ENCODE measurements at places on chromosomes 2 and 18.

DNA sequence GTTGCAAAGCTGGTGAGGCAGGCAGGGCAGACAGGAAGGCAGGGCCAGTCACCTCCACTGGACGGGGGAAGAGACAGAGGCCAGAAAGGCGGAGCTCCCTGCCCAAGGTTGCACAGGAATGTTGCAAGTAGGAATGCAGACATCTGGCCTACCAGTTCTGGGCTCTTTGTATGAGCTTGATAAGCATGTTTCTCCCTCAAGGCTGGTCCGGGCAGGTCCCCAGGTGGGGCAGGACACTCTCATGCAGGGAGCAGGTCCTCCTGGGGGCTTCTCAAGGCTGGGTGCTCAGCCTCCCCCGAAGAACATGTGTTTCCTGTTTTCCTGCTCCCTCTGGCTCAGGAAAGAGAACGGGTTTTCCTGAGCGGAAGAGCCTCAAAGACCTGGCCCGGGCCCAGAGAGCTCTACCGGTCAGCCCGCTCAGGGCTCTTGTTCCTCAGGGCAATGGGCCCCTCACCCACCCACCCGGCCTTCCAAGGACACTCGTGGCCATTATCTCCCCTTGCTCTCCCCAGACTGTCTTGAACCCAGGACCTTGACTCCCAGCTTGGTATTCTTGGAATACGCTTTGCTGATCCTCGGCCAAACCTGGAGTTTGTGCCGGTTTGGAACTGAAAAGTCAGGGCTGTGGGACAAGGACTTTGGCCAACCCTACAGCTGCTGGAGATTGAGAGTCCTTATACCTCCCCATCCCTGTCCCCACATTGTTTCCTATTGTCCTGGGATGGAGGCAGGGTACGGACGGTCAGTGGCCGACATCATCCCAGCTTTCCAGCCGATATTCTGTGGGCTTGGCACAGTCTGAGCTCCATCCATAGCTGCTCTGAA is 87.7 kb upstream of the HAAO start:
- no peak for DNase-seq

GRCh38 chr2:160695402-160696086 is 201.9 kb upstream of the RBMS1 start:
- no peak for DNase-seq

GRCh38 chr2:63587814-63588384 is 378 bp downstream of the WDPCP start:
- DNase-seq: no peak

DNA sequence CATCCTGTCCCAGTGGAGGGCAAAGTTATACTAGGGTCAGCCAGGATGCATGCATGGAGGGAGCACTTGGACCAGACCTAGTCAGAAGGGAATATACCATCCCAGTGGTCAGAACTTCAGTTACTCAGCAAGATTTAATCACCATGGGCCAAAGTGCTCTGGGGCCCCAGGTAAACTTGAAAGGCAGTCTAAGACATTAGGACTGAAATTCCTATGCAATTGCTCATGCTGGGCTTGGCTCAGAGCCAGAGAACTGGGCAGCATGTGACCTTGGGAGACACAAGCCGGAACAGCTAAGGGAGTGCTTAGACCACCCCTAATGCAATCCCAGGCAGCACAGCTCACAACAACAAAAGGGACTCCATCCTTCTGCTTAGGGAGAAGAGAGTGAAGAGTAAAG is 401.3 kb downstream of the KCNJ3 start:
- DNase-seq: no peak

- DNase-seq: no peak
Observed at GRCh38 chr18:67354091-67354490, 162.4 kb downstream of the DSEL start.

- no peak for DNase-seq
Observed at GRCh38 chr2:40282428-40282827, 169.5 kb downstream of the SLC8A1 start.

DNA sequence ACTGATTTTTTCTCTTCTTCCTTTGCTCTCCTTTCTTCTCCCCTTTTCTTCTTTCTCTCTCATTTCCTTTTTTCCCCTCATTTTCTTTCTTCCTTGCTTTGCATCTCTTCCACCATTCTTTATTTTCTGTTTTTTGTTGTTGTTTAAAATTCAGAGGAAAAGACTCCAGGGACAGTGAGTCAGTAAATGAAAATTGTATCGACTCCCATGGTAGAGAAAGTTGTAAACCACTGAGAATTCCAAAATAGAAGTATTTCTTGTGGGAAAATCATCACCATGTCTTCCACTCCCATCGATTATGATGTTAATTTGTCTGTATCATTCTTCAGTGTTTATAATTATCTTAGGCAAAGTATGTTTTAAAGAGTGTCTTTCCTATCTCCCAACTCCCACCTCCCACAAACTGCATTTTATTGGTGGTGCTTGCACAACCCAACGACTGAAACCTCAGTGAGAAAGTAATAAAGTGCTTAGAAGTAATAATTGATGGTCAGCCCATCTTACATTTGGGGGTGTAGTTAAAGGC is 134.3 kb downstream of the IRS1 start:
- no peak for DNase-seq

DNA sequence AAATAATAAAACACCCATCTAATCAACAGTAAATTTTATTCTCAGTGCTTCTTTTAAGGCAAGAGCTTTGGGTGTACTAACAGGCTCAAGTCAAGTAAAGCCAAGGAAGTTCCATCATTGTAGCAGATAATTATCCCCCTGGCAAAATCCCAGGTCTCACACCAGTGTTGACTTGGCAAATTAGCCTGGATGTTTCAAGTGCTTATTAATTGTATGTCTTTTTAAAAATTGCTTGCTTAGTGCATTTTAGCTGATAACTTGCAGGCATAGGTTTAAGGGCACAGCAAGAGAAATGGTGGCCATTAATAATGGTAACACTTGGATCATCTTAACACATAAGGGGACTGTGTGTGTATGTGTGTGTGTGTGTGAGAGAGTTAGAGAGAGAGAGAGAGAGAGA is 42.0 kb upstream of the FMNL2 start:
- no peak for DNase-seq

GRCh38 chr2:83081826-83082690 is 1377.0 kb downstream of the SUCLG1 start:
- DNase-seq: peak; percentile 3

GRCh38 chr2:181308766-181309515 is 148.2 kb upstream of the ITGA4 start:
- no peak for DNase-seq

DNA sequence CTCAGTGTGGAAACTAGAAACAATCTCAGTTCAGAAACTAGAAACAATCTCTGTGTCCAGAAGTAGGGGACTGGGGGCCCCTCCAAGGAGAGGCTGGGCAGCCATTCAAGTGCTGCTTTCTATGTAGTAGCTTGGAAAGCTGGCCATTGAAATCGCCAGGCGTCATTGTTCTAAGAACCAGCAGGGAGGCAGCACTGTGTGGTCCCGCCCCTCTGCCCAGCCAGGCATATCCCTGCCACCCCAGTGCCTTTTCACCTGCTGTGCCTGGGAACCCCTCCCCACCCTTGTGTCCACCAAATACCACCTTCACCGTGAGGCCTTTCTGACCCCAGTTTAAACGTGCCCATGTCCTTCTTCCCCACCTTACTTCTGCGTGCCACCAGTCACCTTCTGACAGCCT is 221.6 kb downstream of the GBX2 start:
- no peak for DNase-seq

DNA sequence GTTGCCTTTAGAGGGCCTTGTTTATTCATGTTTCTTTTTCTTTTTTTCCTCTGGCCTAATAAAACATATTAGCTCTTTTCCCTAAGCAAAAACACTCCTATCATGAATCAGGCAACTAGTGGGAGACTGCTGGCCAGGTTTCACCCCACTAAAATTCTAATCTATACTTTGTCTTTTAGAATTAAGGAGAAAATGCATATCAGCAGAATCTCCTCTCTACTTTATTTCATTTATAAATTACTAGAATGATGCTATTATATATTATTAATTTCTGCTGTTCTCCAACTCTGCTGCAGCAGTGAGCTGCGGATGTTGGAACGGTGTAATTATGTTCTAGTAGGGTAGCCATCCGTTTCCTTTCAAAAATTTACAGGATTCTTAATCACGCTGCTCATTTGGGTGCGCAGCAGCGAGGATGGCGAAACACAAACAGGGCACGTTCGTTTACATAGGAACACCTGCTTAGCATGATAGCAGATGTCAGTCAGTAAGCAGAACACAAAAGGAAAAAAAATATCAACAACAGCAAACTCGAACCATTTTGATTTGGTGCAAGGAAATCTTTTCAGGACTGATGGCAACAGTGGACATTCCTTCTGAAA is 30.5 kb downstream of the ZEB2 start:
- DNase-seq: no peak

DNA sequence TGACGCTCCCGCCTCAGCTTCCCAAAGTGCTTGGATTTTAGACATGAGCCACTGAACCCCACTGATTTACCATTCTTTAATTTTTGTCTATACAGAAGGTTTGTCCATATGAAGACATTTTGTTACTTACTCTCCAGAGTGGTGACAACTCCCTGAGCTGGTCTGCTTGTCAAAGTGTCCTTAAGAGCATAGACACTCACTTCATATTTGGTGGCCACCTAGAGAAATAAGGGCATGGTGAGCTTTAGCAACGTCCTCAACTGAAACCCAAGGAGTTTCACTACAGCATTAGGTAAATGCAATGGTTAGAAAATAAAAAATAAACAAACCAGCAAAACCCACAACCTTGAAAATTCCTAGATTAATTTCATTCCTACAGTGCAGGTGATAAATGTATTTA is 57.8 kb downstream of the FN1 start:
- DNase-seq: no peak

- no peak for DNase-seq
Observed at GRCh38 chr18:2723207-2723606, 67.7 kb downstream of the SMCHD1 start.

GRCh38 chr2:165427686-165428085 is 41.8 kb upstream of the CSRNP3 start:
- no peak for DNase-seq

- no peak for DNase-seq
Observed at GRCh38 chr18:25351280-25351775, 638 bp downstream of the ZNF521 start.

DNA sequence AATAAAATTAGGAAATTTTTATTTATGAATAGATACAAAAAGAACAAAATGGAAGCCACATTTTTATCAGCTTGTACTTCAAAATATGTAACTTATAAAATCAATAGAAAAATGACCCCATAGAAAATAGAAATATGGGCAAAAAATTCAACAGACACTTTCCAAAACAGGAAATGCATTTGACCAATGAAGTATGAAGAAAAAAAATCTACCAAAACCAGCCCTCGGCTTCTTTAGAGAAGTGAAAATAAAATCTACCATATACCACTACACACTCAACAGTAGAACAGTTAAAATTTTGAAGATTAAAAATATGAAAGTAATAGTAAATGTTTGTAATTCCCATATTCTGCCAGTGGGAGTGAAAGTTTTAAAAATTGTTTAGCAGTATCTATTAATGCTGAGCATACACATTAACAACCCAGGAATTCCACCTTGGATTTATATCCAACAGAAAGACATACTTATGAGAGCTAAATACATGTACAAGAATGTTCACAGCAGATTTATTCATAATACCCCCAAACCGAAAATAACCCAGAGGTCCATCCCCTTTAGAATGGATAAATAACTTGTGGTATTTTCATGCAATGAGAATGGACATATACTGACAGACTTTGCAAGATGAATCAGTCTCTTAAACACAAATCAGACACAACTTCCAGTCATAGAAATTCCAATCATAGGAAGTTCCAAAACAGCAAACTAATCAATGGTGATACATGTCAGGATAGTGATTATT is 318.0 kb downstream of the FIGN start:
- DNase-seq: no peak

DNA sequence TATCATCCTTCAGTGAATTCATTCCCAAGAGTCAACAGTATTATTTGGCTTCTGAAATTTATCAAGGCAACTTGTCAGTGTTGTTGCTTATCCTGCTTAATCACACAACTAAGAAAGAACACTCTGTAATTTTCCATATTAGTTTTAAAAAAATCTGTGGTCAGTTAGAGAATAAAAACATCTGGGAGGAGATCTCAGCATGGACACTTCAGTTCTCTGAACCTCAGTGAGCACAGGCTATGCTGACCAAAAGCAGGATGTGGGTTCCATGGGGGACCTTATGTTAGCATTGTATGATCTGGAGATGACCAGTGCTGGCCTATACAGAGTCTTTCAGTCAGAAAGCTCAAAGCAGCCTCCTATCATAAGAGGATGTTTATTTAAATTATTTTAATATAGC is 79.1 kb upstream of the KLHL14 start:
- DNase-seq: no peak

GRCh38 chr2:231780909-231781797 is at the start of gene PDE6D:
PDE6D (minus strand) TSS chr2:231781282; CDS start chr2:231781114, 168 bp downstream.
- peak; percentile 90 for DNase-seq

DNA sequence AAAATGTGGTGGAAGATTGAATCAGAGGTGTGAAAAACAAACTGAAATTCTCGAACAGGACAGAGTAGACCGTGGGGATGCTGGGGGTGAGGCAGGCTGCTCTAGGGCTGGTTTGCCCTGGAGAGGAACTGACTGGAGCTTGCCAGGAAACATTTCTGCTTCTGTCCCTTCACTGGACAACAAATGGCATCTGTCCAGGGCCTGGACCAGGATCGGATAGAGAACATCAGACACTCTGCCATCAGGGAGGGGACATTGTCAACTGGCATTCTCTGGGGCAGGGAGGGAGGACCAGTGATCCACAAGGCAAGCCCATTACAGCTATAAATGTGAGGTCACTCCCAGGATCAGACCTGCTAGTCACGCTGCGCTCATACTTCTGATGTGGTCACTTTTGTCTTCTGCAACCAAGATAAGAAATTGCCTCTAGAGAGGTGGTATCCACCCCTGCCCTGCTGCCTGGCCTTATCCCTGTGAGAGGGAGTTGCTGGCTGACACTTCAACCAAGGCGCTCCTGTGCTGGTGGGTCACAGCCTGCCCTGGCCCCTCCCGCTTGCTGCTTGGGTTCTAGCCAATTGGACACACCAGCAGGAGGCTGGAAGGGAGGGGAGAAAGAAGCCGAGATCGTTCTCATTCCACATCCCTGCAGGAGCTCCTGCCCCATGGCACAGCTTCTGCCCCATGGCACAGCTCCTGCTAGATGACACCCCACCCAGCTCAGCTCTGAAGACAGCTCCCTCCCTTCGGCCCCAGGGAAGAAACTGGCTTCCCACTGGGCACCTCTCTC is 8.7 kb downstream of the NPPC start:
- DNase-seq: no peak

GRCh38 chr2:36800381-36800780 is 103.9 kb downstream of the VIT start:
- no peak for DNase-seq

All from amniotic stem cell (primary cell).